ENCODE measurements at places on chromosomes 4 and X. TPM values are rescaled to one million over a fixed set of nuclear protein-coding genes. Genes with fewer than 3 reads are reported as not detected.

DNA sequence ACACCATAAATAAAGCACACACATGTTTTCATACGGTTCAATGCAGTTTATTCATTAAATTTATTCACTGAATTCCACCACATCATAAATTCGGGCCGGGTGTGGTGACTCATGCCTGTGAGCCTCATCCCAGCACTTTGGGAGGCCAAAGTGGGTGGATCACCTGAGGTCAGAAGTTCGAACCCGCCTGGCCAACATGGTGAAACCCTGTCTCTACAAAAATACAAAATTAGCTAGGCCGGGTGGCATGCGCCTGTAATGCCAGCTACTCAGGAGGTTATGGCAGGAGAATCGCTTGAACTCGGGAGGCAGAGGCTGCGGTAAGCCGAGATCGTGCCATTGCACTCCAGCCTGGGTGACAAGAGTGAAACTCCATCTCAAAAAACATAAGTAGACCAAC lies 131.6 kb downstream of the PDS5A start:
- no peak for DNase-seq

DNA sequence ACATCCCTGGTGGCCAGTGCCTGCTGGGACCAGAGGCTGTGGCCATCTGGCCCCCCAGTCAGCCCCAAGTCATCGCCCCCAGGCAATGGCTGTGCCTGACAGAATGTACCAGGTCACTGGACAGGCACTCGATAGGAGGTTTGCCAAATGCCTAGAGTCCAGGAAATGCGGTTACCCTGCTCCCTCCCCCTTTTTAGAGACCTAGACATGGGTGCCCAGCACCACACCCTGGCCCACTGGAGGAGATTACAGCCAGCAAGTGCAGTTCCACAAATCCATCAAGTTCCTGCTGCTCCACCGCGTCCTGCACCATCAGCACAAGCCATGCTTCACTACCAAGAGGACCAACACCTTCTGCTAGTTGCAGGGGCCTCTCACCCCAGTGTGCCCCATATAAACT lies 16.2 kb upstream of the ZFX start:
- DNase-seq, result no peak

The SMIM31 gene
- total RNA-seq, result not detected

GRCh38 chr4:54076673-54077072 lies 12.3 kb upstream of the CHIC2 start:
- no peak for DNase-seq

- no peak for DNase-seq
These were observed 23.0 kb upstream of the SLC25A4 start for GRCh38 chr4:185119927-185120630.

DNA sequence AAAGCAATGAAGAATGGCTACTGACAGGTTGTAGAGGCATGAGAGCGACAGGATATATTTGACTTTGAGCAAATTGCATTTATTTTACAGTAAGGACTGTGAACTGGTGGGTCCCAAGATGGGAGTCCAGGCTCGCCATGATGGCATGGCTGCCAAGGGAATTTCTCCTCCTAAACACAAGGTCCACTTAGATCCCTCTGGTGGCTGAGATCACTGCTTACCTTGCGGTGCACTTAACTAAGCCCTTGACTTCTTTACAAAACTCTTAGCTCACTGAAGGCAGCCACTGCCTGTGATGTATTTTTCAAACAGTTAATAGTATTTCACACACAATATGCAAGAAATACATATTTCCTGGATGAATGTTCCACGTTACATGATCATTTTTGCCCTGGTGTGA lies 50.3 kb upstream of the SORBS2 start:
- DNase-seq, result no peak

DNA sequence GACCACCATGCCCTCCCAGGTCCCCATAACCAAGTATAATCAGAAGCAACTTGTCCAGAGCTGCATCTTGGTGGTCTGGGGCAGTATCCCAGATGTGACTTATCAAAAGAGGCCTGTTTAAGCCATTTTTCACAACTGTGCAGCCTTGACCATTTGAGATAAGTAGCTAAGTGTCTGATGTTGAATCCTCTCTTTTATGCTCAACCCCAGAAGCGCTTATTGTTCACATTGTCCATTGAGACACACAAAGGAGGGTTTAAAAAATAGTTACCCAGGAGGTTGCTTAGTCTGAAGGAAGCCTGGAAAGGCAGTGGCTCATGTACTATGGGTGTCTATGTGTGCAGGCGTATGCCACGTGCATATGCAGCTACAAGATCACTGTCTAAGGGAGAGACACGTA lies 27.0 kb downstream of the ENPP6 start:
- no peak for DNase-seq

GRCh38 chrX:112849016-112849415 lies 8.4 kb upstream of the AMOT start:
- DNase-seq, result no peak

The TLR10 gene
- 0.09 TPM for total RNA-seq

GRCh38 chr4:10083331-10083771 lies 33.2 kb downstream of the WDR1 start:
- DNase-seq, result no peak

- DNase-seq, result no peak
These were observed 112.5 kb upstream of the BMP3 start for GRCh38 chr4:80918004-80918403.

The RIBC1 gene
- 0.61 TPM for total RNA-seq

The NKX6-1 gene
- not detected for total RNA-seq

DNA sequence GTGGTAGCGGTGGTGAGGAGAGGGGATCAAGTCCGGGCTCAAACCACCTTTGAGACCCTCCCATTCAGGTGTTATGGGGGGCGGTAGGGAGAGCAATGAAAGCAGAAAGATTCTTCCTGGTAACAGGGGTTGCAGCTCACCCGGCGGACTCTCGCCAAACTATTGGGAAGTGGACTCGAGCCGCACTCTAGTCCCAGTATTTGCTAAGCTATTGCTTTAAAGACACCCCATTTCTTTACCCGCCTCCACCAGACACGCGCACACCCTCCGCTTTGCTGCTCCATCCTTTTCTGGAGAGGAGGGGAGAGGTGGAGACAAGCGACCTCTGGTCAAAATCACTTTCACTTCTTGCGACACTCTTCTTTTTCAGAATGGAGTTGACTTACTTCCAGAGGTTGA lies 625 bp upstream of the GABRA4 start:
- no peak for DNase-seq

DNA sequence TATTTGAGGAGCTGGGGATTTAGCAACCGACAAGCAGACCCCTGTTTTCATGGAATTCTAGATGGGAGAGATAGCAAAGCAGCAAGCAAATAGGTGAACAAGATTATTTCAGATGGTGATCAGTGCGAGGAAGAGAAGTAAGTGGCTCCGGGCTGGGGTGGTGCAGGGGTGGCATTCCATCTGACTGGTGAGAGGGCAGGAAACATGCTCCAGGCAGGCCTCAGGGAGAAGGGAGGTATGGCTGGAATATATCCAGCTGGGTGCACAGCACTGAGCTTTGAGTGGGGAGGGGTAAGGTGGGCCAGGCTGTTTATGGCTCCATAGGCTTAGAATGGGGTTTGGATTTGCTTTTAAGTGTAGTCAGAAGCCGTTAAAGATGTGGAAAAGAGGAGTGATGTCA lies 21.2 kb downstream of the PTTG2 start:
- no peak for DNase-seq

- no peak for DNase-seq
These were observed 325.6 kb downstream of the CAMK2D start for GRCh38 chr4:113435893-113436292.

The MAGED1 gene
- total RNA-seq, result 30.3 TPM

DNA sequence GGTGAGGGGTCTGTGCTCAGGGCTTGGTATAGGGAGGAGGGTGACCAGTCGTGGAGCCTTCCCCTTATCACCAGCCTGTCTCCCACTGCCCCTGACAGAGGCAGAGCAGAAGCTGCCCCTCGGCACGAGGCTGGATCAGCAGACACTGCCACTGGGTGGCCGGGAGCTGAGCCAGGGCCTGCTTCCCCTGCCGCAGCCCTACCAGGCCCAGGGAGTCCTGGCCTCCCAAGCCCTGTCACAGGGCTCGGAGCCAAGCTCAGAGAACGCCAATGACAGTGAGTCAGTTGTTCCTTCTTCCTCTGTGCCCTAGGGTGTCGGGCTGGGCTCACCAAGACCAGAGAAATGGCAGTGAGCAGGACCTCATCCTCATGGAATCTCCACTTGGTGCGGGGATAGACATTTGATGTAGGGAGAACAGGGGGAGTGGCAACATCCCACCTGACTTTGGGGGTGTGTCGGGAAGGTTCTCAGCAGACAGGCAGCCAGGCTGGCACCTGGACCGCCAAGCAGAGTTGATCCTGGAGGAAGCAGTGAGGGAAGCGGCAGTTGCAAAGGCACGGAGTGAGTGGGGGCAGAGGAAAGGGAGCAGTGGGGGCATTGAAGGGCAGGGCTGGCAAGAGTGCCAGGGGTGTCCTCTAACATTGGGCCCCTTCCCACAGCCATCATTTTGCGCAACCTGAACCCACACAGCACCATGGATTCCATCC lies 14.3 kb upstream of the UBA1 start:
- DNase-seq, result no peak

The MAGED4 gene
- not detected for total RNA-seq

The PI4K2B gene
- 55.2 TPM for total RNA-seq

The PCDH18 gene
- total RNA-seq, result not detected

The RTL9 gene
- not detected for total RNA-seq

The RNF128 gene
- not detected for total RNA-seq

GRCh38 chr4:149845743-149846142 lies 30.1 kb upstream of the IQCM start:
- no peak for DNase-seq

The UNC5C gene
- total RNA-seq, result not detected

DNA sequence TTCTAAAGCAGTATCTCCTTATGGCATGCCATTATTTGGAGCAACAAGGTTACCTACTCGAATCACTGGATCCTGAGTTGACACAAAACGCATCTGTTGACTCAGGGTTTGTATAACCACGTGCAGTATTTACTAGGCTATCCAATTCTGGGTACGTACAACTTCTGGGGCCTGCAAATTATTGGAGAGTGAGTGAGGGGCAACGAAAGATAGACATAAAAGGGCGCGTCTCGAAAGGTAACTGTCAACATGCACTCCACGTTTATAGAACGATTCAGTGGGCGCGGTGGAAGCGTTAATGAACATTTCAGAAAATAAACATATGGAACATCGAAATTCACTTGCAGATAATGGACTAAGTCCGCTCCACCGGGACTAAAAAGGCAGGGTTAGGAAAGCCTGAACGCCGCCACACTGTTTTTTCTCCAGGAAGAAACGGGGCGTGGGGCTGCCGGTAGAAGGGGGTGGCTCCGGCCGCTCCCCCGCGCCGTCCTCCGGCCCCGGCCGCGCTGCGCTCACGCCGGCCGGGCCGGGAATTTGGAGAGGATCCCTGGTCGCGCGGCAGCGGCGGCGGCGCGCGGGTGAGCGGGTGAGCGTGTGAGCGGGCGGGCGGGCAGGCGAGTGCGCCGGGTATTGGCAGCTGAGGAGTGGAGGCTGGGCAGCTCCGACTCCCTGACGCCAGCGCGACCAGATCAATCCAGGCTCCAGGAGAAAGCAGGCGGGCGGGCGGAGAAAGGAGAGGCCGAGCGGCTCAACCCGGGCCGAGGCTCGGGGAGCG lies at the start of gene SMAD1:
TSS of gene SMAD1 (plus strand) at position 690 of the 778 bp plus-strand sequence. CDS start 32,761 bp downstream, outside the sequence.
- peak; percentile 45 for DNase-seq

The CFAP99 gene
- total RNA-seq, result not detected

- DNase-seq, result no peak
These were observed 83.6 kb downstream of the PPP1R2C start for GRCh38 chrX:42694260-42694815.

The RASSF6 gene
- not detected for total RNA-seq

GRCh38 chrX:30270639-30271038 lies 23.7 kb downstream of the MAGEB1 start:
- DNase-seq, result no peak

GRCh38 chrX:49291615-49292337 lies 11.7 kb upstream of the GAGE10 start:
- peak; percentile 80 for DNase-seq

- peak; percentile 58 for DNase-seq
These were observed 52.8 kb downstream of the GPRIN3 start for GRCh38 chr4:89254847-89255246.

GRCh38 chr4:138410266-138410665 lies 168.1 kb upstream of the SLC7A11 start:
- no peak for DNase-seq

The NEXMIF gene
- 0.06 TPM for total RNA-seq

The GPR173 gene
- not detected for total RNA-seq

The BTC gene
- total RNA-seq, result not detected

- no peak for DNase-seq
These were observed 6.9 kb upstream of the CXCL1 start for GRCh38 chr4:73862322-73862721.

DNA sequence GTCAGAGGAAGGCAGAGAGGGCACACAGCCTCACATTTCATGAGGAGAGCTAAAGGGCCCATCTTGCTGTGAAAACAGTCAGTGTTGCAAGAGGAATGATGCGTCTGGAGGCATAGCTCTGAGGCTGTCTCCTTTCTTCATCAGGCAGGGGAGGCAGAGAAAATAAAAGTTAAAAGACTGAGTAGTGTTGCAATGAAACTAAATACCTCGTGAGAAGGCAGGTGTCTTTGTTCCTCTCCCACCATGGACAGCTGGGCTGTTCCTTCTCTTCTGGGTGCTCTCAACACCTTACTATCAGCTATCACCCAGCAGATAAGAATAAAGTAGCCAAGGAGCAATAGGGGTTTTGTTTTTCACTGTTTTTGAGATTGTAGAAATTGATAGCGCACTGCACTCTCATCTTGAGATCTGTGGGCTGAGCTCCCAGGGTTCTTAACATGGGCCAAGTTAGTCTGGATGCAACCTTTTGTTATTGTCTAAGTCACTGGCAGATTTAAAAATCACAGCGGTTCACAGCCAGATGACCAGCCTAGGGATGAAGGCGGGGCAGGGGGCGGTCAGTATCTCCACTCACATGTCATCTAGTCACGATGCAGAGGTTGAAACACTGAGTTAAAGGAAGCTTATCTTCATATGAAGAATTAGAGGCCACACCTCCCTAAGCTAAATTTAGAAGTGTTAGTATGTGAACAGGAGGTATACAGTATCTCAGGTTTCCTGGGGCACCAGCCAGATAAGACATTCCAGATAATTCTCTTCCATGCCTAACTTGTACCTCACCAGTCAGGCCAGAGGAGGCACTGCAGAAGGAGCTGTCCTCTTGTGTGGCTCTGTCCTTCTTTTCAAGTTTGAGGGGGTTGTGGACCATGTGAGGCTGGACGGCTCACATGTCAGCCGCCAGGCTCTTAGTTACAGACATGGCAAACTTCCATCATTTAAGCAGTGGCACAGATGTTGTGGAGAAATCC lies 36.9 kb downstream of the PARM1 start:
- DNase-seq, result no peak

DNA sequence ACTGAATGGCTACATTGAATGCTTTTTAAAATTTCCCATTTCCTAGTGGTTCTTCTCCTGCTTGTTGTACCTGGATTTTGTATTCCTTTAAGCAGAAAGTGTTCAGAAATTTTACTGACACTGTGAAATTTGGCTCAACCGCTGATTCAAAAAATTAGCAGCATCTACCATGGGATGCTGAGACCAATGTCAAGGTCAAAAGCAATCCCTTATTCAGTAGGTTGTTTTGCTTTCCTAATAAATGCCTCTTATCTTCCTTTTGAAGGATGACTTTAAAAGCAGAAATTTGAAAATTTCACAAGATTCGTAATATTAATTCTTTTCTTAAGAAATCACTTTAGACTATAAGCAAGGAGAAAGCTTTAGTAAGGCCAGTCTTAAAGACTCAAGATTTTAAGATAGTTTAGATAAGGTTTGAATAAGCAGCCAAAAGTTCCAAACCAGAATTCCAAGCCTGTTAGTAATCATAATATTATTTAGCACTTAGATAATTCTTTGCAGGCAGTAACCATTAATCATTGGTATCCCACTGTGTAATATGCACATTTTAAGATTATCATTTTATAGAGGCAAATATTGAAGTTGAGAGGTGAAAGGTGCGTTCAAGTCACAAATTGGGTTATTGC lies 508.8 kb downstream of the ANKRD50 start:
- DNase-seq, result no peak

GRCh38 chr4:16226816-16227461 lies 668 bp upstream of the TAPT1 start:
- peak; percentile 57 for DNase-seq

Data from activated CD8-positive, alpha-beta memory T cell treated with anti-CD3 and anti-CD28 coated beads, Interleukin-2, amount 10 ng/mL, durations not matched to agents 7 days and 5 days (primary cell).